ENCODE measurements at places on chromosomes 2 and 18.
A peak's percentile ranks its signal among the peaks of the same experiment; 100 is the strongest.

GRCh38 chr2:101854877-101855276, 136.9 kb upstream of the IL1R2 start:
- no peak for DNase-seq

DNA sequence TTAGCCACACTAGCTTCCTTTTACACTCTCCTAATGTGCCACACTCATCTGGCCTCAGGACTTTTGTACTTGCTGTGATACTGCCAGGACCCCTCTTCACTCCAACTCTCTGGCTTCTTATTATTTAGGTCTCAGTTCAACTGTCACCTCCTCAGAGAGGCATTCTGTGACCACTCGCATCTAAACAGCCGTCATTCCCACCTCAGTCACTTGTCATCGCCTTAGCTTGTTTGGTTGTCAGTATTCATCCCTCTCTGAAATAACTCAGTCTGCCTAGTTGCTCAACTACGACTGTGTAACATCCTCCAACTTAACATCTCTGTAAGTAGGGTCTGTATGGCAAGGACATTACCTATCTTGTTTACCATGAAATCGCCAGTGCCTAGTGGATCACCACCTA, 27.2 kb downstream of the MGAT4A start:
- no peak for DNase-seq

- DNase-seq = no peak
Measured at GRCh38 chr2:8490166-8490721, 191.6 kb upstream of the ID2 start.

DNA sequence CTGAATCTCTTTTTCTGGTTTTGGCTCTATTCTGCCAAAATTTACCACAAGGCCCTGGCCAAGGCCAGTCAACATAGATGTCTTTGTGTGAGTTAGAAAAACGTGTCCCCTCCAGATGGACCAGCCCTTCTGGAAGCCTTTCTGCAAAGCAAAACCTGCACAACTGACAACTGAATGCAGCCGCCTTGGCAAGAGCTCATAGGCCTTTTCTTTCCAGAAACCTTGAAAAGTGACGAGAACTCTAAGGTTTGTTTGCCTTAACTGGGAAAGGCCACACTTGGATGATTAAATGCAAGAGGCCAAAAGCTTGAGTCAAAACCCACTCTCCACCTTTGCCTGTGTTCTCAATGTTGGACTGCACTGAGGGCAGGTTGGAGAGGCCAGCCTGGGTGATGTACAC, 103.9 kb downstream of the COLEC12 start:
- DNase-seq = no peak

- DNase-seq = no peak
Measured at GRCh38 chr2:188332619-188333018, 40.9 kb downstream of the GULP1 start.

DNA sequence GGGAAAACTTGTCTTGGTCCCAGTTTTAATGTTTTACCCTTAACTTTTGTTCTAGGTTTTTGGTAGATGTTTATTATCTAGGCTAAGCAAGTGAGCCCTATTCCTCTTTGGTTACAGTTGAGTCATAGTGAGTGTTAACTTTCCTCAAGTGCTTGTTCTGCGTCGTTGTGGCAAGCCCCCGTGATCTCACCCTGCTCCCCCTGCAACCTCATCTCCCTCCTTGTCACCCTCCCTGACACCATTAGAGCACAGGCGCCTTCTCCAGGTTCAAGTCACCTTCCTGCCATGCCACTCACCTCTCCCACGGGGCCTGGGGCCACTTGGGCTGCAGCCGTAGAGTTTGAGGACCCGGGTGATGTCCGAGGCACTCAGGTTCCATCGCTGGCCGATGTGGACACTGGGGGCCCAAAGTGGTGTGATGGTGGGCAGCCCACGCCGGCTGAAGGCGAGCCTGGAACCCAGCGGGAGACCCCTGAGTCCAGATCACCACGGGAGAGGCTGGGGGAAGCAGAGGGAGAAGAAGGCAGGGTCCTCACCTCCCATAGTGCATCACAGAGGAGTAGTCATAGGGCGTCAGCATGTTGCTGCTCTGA, 8.7 kb downstream of the ASTL start:
- no peak for DNase-seq

DNA sequence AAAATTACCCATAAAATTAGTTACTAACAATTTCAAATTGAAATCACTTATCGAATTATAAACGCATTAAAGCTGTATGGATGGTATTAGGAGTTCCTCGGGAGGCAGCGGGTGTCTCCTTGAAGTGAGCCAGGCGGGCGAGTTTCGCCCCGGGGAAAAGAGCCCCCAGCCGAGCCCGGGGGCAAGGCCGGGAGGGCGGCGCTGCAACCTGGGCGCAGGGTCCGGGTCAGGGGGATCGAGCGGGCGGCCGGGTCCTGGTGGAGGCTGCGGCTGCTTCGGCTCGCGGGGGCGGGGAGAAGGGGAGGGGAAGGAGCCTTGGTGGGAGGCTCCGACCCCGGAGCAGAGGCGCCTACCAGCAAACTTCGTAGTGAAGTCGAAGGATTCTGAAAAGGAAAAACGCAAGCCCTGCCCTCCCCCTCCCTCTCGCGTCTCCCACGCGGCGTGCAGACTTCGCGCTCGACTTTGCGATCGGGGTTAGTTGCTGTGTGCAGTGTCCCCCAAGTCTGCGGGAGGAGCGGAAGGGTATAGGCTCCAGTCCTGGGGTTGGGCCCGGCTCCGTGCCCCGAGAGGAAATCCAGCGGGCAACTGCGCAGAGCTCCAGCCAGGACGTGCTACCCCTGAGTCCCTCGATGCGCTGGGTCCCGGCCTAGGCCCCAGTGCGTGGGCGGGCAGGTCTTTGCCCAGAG, 140.8 kb downstream of the MEIS1 start:
- DNase-seq = no peak

DNA sequence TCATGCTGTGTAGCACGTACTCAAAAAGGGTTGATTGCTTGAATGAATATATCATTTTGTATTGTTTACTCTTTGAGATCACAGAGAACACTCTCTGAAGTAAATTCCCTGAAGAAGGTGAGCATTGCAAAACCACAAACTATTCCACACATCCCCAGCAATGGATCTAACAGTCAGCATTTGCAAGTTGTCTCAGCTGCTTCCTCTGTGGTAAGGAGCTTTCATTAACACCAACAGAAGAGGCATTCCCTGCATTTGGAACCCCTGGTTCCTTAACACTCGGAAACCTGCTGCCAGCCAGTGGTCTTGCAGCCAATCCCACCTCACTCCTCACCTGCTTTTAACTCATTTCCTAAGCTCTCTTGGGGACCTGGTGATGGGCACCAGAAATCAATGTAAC, 108.4 kb downstream of the IRS1 start:
- DNase-seq = no peak

GRCh38 chr2:24739354-24740025, 53.7 kb downstream of the PTRHD1 start:
- no peak for DNase-seq

DNA sequence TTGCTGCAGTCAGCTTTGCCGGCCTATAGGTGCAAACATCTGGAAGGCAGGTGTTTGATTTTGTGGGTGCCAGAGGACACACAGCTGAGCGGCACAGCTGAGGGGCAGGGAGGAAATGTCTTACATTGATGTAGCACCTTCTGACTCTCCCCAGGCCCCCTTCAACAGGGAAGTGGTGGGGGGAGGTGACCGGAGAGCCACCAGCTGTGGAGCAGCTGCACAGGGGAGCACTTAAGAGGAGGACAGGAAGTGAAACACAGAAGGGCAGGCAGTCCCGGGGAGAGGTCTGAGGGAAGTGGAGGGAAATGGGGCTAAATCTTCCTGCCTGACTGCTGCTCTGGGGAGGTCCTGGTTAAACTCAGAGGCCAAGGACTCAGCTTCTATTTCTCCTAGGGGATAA, 409.1 kb downstream of the TNS1 start:
- DNase-seq = peak; percentile 3

GRCh38 chr2:72973566-72974435, 56.5 kb downstream of the EMX1 start:
- peak; percentile 18 for DNase-seq

DNA sequence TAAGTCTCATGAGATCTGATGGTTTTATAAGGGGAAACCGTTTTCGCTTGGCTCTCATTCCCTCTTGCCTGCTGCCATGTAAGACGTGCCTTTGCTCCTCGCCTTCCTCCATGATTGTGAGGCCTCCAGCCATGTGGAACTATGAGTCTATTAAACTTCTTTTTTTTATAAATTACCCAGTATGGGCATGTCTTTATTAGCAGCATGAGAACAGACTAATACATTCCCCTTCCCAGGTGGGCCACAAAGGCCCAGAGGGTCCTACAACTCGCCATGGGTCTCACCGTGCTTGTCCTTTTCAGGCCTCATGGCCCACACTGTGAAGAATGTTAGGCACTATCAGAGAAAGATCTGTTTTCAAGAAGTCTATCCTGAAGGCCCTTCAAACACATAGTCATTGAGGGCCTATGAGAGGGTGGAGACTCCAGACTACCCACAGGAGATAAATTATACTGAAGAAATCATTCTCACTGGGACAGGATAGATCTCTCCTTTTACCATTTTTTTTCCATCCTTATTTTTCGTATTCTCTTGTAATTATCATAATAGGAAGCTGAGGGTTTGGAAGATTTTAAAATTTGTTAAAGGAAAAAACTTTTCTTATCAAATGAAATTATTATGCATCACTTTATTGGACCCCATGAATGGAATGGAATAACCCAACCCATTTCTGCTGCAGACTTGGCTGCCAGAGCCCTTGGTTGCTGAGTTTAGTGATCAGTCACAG, 91.0 kb upstream of the MSH2 start:
- no peak for DNase-seq

DNA sequence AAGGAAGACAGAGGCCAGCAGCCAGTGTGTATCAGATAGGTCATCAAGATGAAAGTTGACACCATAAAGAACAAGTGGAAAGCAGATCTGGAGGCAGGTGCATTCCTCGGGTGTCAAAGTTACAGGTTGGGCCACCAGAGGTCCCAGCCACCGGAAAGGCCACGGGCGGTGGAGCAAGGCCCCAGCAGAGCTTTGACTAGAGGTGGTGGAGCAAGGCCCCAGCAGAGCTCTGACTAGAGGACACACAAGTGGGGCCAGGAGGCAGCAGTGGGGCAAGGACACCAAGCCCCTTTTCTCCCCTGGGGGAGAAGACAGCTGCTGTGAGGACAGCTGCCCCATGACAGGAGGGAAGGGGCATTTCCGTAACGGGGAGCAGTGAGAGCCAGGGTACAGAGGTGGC, 115.1 kb downstream of the GYPC start:
- DNase-seq = no peak

GRCh38 chr2:164141271-164141670, 405.5 kb upstream of the FIGN start:
- no peak for DNase-seq

DNA sequence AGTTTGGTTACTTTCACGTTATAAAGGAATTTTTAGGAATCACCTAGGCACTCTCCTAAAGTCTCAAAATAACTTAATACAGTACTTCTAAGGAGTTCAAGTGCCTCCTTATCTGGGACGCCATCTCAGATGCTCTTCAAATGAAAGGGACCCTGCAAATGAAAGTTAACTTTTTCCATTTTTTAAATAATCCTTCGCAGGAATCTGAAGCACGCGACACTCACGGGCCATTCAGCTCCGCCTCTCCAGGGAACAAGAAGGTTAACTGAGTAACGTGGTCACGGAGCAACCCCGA, 537 bp upstream of the ZC3H15 start:
- no peak for DNase-seq

DNA sequence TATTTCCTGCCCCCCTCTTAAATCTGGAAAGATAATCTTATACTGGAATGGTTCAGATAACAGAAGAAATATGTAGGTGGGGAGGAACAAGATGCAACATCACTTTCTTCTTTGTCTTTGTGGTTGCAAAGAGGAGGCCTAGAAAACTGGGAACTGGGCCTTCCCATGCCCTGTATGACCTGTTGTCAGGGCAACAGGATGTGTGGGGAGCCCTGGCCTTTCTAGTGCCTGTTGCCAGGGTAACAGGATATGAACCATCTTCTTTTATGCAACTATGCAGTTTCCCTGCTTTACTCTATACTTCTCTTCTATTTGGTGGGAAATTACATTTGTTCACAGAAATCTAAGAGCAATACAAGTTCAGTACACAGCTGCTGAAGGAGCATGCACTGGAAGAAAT, 79.8 kb upstream of the PDE1A start:
- DNase-seq = no peak

DNA sequence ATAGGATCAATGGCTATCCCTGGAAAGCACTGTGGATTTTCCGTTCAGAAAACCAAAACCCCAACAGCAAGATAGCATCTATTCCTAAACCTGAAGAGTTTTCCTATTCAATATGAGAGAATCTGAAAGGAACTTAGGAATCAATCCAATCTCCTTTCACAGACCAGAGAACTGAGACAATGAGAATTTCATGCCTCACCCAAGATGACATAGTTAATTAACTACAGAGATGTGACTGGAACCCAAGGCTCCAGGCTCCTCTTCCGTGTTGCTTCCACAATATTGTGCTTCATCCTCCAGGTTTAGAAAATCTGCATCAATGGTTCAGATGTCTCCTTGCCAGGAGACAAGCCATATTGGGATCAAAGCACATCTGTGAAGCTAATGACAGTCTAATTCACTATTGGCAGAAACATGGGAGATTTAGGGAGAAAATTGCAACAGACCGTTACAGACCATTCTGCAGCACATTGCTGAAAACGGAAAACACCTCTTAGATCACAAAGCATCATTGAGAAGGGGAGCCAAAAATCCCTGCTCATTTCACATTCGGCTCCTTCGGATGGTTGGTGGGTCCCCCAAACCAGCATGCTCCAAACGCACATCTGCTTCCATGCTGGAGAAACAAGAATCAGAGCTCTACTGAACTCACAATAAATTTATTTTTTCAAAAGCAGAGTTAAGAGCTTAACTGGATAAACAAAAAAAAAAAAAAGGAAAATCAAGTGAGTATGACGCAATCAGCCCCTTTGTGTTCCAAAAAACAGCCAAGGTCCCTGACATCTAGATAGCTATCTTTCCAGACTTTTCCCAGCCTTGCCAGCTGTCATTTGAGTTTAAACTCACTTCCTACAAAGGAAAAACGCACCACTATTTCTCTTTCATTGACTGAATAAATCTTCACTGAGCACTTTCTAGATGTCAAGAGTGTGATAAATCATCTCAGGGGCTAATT, 290.3 kb downstream of the C1D start:
- DNase-seq = no peak

DNA sequence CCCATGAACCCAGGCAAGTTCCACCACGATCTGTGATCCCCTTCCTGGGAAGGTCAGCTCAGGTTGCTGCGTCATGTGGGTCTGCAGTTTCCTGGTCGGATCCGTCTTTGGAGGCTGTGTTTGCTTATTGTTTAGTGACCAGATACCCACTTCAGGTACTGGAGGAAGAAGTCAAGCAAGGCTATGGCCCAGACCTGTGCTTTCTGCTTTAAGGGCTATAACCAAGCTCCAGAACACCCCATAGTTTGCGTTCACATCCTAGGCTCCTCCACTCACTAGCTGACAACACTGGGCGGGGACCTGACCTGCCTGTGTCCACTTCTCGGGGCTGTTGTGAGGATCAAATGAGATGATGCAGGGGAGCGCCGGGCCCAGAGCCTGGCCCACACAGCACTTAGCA, 44.0 kb downstream of the MAL start:
- DNase-seq = no peak

GRCh38 chr18:3984163-3984757, 470.8 kb downstream of the DLGAP1 start:
- DNase-seq = no peak
